ENCODE measurements at places on chromosomes 12 and 14.

DNA sequence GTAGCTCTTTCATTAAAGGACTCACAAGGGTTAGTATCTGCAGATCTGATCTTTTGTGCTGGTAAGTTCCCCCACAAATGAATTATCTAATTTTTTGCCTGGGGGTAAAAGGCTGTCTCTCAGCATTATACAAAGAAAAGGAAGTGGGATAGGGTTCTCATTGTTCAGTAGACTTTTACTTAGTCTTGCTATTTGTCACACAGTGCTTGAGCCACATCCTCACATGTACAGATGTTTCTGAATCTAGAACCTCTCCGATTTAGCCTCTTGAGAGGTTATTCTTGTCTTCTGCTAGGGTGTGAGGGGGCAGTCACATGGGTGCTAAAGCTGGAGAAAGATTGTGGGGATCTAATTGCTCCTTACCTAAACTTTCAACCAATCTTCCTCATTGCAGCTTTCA lies 93.0 kb downstream of the SLC41A2 start:
- DNase-seq = no peak

DNA sequence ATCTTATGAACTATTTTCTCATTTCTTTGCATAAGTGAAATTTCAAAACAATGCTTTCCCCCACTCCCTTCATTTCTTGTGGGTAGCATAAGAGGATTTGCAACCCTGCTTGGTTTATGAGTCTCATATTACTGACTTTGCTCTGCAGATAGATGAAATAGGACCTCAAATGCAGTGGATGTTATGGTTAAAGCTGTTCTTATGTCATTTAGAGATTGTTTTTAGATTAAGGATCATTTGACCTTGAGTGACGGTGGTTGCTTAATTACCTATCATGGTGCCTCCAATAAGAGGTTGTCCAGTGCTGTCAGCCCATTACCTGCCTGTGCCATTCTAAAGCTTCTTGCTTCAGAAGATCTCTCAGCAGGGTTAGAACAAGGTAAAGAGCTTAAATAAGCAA lies 351.4 kb upstream of the ATP2B1 start:
- DNase-seq = no peak

- no peak for DNase-seq
Observed at GRCh38 chr12:12138203-12139154, 67.7 kb downstream of the BCL2L14 start.

GRCh38 chr14:65002586-65003210 lies 16.0 kb downstream of the FNTB start:
- no peak for DNase-seq

DNA sequence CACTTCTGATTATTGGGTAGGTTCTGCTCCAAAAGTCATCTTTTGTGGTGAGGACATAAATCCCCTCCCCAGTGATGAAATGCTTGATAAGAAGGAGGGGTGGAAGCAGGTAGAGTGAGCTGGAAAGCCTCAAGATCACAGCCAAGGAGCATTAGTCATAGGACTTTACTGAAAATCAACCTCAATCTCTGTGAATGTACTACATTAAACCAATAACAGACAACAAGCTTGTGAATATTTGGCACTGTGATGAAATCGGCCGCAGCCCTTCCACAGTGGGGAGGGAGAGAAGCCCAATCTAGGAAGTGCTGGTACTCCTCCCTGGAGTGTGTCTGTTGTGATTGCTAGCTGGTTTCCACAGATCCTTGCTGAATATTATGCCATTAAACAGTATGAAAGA lies 41.2 kb upstream of the PTCSC3 start:
- DNase-seq = no peak

- DNase-seq = no peak
Observed at GRCh38 chr14:35689000-35689460, 120.1 kb downstream of the RALGAPA1 start.

DNA sequence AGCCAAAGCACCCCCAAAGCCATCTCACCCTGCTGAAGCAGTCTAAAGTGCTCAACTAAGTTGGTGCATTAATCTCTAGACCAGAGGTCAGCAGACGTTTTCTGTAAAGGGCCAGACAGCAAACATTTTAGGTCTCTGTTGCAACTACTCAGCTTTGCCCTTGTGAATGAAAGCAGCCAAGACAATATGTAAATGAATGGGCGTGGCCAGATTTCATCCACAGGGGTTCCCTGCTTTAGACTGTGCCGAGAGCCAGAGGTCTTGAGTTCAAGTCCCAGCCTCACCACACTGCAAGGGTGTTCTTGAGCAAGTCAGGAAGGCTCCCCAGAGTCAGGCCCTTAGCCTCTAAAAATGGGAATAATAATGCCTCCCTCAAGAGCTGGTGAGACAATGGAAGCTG lies 166.2 kb downstream of the CHST11 start:
- no peak for DNase-seq

GRCh38 chr14:60648934-60649874 lies at the start of gene SIX1:
SIX1 (minus strand) TSS chr14:60649477; CDS start chr14:60649189, 288 bp downstream.
- no peak for DNase-seq

Measured in HFF-Myc (cell line).